ENCODE measurements at places on chromosomes 16 and 17. TPM values are rescaled to one million over a fixed set of nuclear protein-coding genes. Genes with fewer than 3 reads are reported as not detected.

DNA sequence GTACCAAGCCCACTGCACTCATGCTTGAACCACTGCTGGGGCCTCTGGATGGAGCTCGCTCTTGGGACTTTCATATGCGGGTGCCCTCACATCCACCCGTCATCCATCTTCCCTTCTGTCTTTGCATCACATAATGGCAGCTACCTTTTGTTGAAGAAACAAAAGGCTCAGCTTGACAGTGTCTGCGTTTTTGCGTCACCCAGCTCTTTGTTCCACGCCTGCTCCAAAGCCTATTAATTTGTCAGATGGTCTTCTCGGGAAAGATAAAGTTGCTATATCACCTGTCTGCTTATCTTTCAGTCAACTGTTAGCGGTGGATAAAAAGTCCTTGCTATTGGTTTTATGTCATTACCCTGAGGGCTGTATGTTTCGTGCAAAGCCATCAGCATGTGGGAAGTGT, 18.1 kb upstream of the BCO1 start:
- DNase-seq = no peak

DNA sequence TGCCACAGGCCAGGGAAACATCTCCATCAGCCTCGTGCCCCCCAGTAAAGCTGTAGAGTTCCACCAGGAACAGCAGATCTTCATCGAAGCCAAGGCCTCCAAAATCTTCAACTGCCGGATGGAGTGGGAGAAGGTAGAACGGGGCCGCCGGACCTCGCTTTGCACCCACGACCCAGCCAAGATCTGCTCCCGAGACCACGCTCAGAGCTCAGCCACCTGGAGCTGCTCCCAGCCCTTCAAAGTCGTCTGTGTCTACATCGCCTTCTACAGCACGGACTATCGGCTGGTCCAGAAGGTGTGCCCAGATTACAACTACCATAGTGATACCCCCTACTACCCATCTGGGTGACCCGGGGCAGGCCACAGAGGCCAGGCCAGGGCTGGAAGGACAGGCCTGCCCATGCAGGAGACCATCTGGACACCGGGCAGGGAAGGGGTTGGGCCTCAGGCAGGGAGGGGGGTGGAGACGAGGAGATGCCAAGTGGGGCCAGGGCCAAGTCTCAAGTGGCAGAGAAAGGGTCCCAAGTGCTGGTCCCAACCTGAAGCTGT, 3.4 kb downstream of the NXPH3 start:
- DNase-seq = no peak

DNA sequence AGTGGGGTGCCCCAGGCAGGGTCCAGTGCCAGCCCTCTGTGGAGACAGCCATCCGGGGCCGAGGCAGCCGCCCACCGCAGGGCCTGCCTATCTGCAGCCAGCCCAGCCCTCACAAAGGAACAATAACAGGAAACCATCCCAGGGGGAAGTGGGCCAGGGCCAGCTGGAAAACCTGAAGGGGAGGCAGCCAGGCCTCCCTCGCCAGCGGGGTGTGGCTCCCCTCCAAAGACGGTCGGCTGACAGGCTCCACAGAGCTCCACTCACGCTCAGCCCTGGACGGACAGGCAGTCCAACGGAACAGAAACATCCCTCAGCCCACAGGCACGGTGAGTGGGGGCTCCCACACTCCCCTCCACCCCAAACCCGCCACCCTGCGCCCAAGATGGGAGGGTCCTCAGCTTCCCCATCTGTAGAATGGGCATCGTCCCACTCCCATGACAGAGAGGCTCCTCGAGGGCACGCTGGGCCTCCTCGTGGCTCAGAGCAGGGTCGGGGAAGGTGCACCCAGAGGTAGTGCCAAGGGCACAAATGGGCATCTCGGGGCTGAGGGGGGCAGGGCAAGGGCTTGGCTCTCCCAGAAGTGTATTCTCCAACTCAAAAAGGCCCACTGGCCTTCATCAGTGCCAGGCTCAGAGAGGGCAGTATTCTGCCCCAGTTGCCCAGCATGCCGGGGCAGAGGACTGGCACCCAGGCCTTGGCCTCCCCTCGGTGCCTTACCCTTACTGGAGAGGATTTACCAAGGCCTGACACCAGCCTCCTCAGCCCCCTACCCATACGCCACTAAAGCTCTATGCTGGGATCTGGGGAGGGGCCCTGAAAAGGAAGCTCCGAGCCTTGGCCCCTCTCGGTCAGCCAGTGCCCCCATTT, at the start of gene CDH5:
CDH5 (plus strand) TSS at position 259 of the 867 bp plus-strand sequence. CDS start 12,647 bp downstream, outside the sequence.
- DNase-seq = no peak

- DNase-seq = peak; percentile 29
These were observed 185.7 kb downstream of the IRX5 start for GRCh38 chr16:55116165-55116920.

- peak; percentile 62 for DNase-seq
These were observed at the start of gene TPPP3 for GRCh38 chr16:67393111-67393787. TPPP3 (minus strand) TSS chr16:67393498; CDS start chr16:67391111, 2,387 bp downstream.

Gene AIPL1
- total RNA-seq = not detected

Gene UNC13D
- total RNA-seq = not detected

Gene WDR45B
- 71.0 TPM for total RNA-seq
